ENCODE measurements at places on chromosomes 2 and 18.

GRCh38 chr2:170030040-170030439 is 147.9 kb upstream of the MYO3B start:
- DNase-seq, result no peak

- no peak for DNase-seq
These were observed 27.5 kb downstream of the ZNF407 start for GRCh38 chr18:74625157-74625556.

DNA sequence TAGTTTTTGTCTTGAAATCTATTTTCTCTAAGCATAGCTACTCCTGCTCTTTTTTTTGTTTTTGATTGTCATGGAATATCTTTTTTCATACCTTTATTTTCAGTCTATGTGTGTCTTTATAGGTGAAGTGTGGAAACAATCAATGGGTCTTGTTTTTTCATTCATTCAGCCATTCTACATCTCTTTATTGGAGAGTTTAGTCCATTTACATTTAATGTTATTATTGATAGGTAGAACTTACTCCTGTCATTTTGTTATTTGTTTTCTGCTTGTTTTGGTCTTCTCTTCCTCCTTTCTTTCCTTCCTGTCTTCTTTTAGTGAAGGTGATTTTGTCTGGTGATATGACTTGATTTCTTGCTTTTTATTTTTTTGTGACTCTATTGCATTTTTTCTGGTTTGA is 17.8 kb downstream of the IL1RL2 start:
- no peak for DNase-seq

GRCh38 chr2:163800951-163801381 is 65.2 kb upstream of the FIGN start:
- no peak for DNase-seq

- DNase-seq, result no peak
These were observed 90.4 kb upstream of the UNC80 start for GRCh38 chr2:209681201-209681735.

DNA sequence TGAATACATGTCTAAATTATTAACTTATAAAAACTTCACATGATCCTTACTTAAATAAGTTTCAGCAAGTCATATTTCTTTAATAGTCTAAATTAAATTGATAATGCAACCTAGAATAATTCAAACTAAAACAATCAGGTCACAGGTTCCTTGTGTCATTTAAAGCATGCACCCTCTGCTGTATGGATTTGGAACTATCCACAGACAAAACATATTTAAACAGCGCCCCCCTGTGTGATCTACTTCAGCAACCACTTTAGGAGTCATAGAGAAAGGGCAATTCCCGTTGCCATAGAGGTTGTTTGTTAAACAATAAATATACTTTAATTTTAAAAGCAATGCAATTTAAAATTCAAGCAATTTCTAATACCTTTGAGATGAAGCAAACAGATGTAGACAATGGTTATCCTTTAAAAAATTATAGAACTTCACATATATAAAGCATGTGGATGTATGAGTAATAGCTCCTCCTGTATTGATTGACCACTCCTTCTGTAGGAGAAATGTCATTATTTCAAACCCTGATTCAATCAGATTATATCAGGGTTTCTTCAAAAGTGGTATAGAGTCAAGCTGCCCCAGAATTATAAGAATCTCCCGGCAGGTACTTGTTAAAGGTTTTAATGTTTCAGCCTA is 21.2 kb downstream of the GRB14 start:
- DNase-seq, result peak; percentile 93

DNA sequence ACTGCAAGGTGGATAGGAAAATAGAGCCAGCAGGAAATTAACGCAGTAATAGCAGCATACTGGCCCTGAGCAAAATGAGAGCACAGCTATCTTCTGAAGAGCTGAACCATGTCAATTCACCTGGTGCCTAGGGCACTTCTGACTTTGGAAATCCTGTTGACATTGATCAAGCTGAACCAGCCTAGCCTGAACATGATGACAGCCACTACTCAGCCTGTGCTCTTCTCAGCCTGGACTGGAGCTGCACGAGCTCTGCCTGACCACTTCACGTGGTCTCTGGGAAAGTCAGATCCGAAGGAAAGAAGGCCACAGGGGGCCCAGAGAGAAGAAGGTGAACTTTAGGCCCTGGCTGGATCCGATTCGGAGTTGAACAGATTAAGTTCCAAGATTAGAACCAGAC is 421.9 kb downstream of the LPIN1 start:
- no peak for DNase-seq

GRCh38 chr2:1514391-1515072 is 101.3 kb downstream of the TPO start:
- no peak for DNase-seq

GRCh38 chr2:240646176-240646899 is 21.1 kb downstream of the GPR35 start:
- no peak for DNase-seq

DNA sequence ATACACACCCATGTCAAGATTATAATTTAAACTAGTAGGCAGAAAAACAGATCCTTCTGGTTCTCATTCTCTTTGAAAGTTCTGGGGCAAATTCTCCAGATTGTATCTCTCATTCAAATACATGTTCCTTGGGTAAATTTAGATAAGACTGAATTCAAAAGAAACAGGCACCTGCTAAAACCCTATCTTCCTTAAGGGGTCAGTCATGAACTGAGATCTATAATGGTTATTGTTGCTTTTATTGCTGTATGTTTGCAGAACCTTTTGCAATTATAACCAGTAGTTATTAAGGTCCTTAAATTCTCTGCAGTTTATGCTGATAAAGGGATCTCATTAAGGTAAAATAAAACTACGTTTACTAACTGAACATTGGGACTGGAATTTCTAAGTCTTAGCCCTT is 83.5 kb downstream of the MYO5B start:
- no peak for DNase-seq

DNA sequence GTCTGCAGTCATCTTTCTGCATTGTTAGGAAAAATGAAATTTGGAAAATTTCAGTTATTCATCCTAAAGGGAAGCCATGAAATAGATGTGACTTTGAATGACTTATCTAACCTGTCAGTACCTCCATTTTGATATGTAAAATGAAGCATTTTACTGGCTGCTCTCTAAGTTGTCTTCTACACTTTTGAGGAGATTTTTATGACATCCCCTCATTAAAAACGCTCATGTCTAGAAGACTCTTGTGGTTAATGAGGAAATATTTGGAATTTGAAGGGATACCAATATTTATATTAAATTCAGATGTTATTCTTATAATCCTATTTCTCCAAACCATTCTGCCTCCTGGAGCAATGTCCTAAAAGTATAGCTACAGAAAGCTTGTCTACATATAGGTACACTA is 73.8 kb upstream of the THUMPD2 start:
- no peak for DNase-seq

GRCh38 chr2:232502511-232502910 is 14.9 kb upstream of the ECEL1 start:
- no peak for DNase-seq

DNA sequence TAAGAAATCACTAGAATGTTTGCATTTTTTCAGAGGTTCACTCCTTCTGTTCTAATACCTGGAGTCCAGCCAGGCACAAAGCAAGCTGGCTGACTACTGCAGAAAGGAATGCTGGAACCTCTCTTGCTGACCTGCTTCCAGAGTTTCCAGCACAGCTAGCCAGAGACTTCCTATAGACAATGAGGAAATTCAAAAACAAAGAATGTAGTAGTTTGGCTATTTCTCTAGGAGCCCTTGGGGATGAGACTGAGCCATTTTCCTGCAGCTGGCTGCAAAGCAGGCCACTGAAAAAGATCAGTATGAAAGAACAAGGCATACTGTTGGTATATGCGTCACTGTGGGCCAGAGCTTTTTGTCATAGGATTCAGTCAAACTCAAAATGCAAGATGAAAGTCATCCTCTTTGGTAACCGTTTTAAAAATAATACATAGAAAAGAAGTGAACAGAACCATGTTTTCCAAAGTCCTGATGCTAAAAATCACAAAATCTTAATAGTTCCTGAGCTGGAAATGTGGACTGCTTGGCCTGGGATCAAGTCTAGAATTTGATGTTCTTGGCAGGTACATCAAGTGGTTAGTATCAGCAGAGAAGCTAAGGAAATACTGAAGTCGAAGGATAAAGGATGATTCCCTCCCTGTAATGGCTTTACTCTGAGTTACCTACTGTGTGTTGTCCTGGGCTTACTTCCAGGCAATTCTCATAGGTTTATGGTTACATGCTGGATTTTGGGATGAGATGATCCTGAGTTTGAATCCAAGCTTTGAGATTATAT is 9.0 kb upstream of the DSEL start:
- no peak for DNase-seq

- DNase-seq, result no peak
These were observed 18.3 kb downstream of the IL1B start for GRCh38 chr2:112818094-112818902.

GRCh38 chr18:55925772-55926171 is 337.8 kb upstream of the TCF4 start:
- DNase-seq, result no peak

- no peak for DNase-seq
These were observed 199.1 kb upstream of the POU3F3 start for GRCh38 chr2:104654811-104655210.

- DNase-seq, result no peak
These were observed 83.9 kb upstream of the PKDCC start for GRCh38 chr2:41963661-41964525.

DNA sequence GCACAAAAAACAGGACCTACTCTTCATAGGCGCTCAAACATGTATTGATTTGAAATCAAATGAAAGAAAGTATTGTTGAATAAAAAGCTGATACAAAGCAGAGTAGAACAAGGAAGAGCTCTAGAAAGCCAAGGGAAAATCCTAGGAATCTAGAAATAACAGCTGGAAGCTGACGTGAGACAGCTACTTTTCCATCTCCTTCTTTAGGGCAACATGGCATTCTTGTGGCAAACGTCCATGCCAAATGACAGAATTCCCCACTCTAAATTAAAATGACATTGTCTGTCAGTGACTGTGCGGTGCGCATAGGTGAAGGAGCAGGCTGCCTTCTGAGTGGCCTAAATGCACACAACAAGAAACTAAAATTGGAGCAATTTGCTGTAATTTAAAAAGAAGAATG is 557.4 kb downstream of the SOX11 start:
- DNase-seq, result no peak

- DNase-seq, result no peak
These were observed 4.9 kb upstream of the NEUROD1 start for GRCh38 chr2:181685150-181685688.

GRCh38 chr2:212708355-212708754 is 169.8 kb upstream of the ERBB4 start:
- DNase-seq, result no peak

GRCh38 chr18:57353137-57353939 is 981 bp downstream of the ST8SIA3 start:
- DNase-seq, result no peak
